ENCODE measurements at places on chromosomes 6 and 20.
A peak's percentile ranks its signal among the peaks of the same experiment; 100 is the strongest.

DNA sequence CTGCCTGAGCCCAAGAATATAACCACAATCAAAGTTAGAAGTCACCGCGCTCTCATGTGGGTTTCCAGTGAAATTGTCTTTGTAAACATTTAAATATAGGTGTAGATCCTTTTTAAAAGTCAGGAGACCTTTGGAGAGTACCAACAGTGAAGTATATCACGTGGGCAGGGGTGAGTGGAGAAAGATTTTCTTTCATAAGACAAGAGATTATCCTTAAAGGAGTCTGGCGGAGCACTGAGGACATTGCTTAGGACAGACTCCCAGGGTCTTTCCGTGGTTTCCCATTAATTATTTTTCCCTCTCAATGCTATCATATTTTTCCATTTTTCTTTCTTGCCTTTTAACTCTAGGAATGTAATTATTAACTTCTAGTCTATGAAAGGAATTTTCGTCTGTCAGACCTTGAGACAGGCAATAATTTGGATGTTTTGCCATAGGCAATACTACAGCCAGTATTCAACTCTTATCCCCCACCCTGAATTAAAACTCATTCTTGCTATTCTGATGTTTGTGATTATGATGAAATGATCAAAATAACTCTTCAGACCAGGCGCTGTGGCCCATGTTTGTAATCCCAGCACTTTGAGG, 31.4 kb downstream of the DCBLD1 start:
- no peak for DNase-seq

- no peak for DNase-seq
Measured at GRCh38 chr20:35359335-35359950, 52.3 kb downstream of the UQCC1 start.

GRCh38 chr6:110527516-110527915, 51.1 kb upstream of the SLC22A16 start:
- DNase-seq = no peak

GRCh38 chr6:42512579-42512978, 51.2 kb upstream of the UBR2 start:
- no peak for DNase-seq

GRCh38 chr6:34922177-34922663, 33.2 kb downstream of the ANKS1A start:
- DNase-seq = no peak

- no peak for DNase-seq
Measured at GRCh38 chr20:35698298-35699126, 640 bp downstream of the NFS1 start.

DNA sequence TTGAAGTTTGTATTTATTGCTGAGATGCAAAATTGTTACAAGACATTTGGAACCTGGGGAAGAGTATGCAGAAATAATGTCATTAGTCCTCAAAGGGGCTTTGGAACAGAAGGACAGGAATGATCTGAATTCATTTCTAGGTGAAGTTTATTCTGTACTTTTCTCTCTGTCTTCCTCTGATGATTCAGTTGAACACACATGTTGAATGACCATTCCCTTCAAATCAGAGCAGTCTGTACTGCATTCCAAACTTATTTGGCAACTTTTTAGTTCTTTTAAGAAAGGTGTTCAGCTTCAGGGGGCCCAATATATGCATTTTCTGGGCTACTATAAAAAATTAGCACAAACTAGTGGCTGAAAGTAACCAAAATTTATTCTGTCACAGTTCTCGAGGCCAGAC, 213.9 kb upstream of the LAMP5 start:
- DNase-seq = no peak

GRCh38 chr6:100099189-100100074, 105.4 kb upstream of the MCHR2 start:
- DNase-seq = no peak

GRCh38 chr6:75492386-75493153, 1.0 kb downstream of the FILIP1 start:
- no peak for DNase-seq

- no peak for DNase-seq
Measured at GRCh38 chr20:57821935-57822334, 112.1 kb upstream of the PMEPA1 start.

DNA sequence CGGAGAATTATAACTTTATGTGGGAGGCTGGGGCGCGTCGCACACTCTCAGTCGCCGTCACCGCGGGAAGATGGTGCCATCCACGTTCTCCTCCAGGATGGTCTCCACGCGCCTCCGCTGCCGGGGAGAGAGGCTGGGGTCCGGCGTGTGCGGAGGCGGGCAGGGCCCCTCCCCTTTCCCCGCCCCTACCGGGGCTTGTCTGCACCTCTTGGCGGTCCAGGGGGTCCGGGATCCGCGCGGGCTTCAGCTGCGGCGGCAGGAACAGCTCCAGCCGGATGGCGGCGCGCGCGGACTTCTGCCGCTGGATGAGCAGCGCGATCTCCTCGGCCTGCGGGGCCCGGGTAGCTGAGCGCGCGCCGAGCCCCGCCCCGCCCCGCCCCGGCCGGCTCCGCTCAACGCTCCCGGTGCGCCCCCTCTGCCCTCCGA, 807 bp downstream of the LKAAEAR1 start:
- peak; percentile 68 for DNase-seq

- no peak for DNase-seq
Measured at GRCh38 chr6:63637865-63638445, 2.4 kb downstream of the PHF3 start.

DNA sequence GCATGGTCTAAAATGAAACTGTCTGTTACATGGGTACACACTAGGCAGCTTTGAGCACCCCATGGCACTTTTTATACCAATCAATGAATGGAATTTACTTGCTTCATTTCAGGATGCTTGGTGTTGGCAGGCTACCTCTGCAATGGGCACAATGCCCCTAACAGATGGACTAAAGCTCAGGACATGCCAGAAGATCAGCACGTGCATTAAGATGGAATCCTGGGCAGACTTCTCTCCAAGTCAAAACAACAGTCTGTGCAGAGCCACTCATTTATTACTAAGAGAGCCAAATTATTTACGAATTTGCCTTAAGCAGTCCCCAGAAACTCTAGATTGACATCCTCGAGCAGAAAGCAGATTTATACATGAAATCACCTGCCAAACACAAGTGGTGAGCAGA, 55.8 kb upstream of the SCML4 start:
- no peak for DNase-seq

GRCh38 chr20:43537921-43538877, 20.6 kb upstream of the SGK2 start:
- DNase-seq = no peak

DNA sequence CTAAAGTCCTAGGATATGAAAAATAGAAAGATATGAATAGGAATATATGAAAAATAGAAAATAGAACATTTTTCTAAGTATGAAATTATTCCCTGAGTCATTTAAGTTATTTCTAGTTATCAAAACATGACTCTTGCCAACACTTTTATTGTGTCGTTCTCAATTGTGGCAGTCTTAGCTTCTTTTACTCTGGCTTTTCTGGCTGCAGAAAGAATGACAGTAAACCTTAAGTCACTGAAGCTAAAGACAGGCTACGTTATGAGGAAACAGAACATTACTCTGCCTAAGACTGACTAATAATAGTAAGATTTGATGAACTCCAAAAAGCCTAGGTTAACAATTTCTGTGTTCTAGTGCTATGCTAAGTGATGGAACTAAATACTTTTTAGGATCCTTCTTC, 74.6 kb downstream of the AIG1 start:
- DNase-seq = no peak

DNA sequence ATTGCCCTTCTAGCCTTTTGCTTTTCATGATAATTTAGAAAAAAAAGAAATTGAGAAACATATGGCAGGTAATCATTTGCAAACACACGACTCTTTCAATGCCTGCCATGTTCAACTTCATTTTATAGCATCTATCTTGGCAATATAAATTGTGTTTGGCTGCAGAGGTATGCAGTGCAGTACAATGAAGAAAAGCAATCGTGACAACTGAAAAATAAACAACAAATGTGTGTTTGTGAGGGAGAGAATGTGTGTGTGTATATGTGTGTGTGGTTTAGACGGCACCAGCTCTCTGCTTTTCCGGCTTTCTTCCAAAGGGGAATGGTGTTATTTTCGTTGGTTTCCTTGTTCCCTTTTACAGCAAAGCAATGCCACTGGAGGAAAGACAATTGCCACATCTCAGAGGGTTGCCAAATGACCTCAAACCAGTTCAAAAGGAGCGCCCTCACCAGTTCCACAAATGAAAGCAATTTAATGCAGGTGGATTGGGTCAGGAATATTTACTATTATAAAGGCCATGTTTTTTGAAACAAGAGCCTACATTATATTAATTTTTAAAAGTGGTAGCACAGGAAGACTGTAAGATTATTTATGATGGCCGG, 587.2 kb downstream of the PRKN start:
- DNase-seq = no peak

DNA sequence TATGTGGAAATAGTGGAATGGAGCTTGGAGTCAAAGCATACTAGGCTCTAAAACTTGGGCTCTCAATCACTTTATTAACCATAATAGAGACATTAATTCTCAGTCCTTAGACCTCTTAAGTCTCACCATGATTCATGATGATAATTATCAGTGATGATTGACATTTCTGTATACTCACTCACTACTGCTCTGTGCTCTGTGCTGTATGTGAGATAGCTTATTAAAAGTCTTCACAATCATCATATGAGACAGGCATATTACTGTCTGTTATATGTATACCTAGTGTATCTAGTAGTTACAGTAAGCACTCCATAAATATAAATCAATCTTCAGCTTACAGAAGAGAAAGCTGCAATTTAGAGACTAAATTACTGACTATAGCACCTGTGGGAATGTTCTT, 236.0 kb upstream of the JAG1 start:
- no peak for DNase-seq
